ENCODE measurements at places on chromosomes 12 and 14.

- DNase-seq = no peak
These were observed 81.9 kb downstream of the CFAP54 start for GRCh38 chr12:96571101-96571862.

DNA sequence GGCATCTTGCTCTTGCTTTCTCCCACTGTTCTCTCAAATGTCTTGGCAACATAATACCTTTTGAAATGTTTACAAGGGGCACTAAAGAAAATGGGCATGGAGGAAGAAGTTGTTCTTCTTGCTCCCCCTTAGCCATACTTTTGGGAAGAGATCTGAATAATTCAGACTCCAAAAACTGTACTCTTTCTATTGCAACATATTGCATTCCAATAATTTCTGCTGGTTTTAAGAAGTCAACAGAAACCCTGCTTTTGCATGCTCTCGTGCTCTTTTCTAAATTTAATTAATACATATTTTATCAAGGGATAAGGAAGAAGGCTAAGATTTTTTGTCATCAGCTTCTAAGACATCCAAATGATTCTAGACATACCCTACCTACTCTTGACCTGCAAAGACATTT lies 409.9 kb upstream of the SOX5 start:
- DNase-seq = no peak

GRCh38 chr12:119171291-119171690 lies 7.4 kb upstream of the HSPB8 start:
- no peak for DNase-seq

DNA sequence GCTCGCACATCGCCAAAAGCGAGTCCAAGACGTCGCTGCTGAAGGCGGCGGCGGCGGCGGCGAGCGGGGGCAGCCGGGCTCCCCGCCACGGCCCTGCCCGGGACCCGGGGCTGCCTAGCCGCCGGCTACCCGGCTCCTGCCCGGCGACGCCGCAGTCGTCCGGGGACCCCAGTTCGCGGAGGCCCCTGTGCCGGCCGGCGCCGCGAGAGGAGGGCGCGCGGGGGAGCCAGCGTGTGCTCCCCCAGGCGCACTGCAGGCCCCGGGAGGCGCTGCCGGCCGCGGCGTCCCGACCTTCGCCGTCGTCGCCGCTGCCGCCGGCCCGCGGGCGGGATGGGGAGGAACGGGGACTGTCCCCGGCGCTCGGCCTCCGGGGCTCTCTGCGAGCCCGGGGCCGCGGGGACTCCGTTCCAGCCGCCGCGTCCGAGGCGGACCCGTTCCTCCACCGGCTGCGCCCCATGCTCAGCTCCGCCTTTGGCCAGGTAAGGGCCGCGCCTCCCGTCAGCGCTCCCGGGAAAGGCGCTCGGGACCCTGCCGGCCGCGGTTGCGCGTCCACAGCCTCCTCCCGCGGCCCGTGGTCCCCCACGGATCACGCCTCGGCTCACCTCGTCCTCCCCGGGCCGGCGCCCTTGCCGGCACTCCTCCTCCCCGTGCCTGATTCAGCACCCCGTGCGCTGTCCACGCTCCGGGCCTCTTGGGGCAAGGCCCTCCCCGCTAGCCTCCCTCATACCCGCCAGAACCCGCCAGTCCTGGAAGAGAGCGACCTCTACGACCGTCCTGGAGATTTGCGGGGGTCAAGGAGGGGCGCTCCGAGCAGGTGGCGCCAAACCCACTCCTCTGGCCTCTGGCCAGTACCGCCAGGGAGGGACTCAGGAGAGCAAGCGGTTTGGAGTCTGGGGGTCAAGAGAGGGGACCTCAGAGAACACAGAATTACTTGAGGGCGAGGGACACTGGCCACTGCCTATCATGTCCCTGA lies 721 bp downstream of the CABP1 start:
- DNase-seq = no peak

DNA sequence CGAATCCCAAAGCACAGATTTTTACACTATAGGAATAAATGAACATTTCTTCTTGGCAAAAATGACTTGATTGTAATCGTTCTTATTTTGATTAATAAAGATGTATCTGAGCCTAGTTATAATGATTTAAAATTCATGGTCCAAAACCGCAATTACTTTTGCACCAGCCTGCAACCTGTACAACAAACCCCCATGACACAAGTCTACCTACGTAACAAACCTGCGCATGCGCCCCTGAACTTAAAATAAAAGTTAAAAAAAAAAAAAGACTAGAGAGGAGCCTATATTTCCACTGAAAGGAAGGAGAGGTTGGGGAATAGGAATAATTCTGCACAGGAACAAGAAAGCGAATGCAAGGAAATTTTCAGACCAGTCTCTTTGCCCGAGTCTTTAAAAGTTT lies 145.2 kb downstream of the SCARB1 start:
- no peak for DNase-seq

DNA sequence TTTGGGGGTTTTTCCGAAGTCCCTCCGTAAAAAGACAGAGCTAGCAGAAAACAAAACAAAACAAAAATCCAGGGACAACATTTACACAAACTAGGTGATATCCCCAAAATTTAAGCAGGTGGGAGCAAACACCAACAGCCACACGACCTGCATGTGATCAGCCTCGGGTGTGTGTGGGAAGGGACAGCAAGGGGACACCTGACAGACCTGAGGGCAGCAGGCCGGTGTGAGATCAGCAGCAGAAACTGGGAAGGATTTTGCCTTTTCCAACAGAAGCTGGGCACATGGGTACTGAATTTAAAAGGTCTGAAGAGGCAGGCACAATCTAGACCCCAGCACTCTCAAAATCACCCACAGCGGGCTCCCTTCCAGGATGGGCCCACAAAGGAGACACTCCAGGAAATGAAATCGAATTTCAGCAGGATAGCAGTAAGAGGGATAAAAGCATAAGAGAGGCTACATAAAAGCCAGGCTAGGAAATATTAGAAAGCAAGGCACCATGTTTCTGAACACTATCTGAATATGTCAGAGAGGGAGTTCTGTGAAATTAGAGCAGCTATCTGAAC lies 36.5 kb upstream of the SELPLG start:
- no peak for DNase-seq

DNA sequence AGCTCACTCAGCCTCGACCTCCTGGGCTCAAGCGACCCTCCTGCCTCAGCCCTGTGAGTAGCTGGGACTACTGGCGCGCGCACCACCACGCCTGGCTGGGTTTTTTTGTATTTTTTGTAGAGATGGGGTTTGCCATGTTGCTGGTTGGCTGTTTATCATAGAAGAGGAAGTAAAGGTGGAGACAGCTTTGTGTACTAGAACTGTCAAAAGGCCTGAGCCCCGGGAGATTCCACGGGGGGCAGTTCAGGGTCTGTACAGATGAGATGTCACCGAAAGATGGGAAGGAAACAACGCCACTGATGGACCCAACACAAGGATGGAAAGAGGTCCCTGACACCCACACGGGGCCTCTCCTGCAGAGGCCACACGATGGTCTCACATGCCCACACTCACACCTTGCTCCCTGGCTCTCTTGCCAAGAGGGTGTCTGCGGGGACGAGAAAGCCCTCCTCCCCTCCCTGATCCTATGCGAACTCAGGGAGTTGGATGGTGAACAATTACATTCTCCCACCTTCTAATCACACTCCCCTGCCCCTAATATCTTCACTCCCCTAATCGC lies 66.6 kb downstream of the KDM2B start:
- DNase-seq = no peak

DNA sequence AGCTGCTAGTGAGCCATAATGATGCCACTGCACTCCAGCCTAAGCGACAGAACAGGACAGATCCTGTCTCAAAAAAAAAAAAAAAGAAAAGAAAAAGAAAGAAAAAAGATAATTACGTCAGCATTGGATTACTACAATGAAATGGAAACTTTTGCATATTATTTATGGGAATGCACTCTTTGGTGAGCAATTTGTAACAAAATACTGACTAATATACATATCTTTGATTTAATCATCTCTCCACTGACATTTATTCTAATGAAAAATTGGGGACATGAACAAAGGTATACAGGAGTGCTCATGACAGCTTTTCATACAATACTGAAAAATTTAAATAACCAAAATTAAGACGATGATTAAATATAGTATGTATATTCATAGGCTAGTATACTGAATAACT lies 27.9 kb upstream of the HECTD1 start:
- no peak for DNase-seq

DNA sequence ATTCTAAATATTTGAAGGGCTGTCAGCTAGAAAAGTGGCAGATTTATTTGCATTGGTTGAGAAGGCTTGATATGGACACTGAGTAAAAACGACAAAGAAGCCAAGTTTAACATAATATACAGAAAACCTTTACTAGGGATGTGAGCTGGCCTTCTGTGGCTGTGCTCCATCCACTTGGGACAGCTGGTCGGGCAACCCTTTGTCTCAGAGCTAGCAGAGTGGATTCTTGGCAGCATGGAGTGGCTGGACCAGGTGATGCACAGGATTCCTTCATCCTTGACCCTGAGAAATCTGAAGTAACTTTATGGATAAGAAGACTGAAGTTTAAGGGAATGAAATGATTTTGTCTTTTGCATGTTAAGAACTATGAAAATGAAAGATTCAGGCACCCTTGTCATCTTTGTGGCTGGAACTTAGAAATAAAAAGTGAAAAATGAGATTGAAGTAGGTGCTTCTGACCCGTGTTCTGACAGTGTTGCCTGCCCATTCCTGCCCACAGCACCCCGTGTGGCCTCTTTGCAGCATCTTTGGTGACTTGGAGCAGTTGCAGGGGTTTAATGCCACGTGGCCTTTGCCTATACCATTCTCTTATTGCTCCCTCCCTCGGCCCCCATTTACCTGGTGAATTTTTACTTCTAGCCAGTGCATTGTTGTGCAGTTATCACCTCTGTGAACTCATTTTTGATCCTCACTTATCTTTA lies 32.6 kb downstream of the PELI2 start:
- no peak for DNase-seq

DNA sequence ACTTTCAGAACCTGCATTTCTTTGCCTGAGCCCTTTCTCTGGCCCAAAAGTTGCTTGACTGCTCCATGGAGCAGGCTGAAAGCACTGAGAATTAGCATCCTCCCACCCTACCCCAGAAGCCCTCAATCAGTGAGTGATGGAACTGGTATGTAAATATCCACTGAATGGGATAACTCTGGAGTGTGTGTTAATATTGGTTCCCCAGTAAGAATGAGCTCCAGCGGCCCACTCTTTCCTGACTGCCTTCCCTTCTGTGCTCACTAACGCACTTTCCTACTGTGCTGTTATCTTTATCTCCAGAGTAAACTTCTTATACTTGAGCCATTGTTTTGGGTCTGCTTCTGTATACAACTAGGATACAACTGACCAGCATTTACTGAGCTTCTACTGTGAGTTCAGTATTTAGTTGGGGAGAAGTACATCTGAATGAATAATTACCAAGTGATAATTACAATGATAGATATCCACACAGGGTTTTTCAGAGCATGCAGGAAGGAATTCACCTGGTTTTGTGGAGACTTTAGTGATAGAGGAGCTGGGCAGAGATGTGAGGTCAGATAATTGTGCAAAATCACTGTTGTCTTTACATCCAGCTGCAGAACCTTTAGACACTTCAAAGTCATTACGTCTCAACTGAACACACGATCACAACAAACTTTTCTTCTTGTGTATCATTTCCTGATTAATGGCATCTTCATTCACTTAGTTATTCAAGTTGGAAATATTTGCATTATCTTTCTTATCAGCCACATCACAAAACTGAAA lies 149.2 kb upstream of the BTG1 start:
- no peak for DNase-seq

- DNase-seq = no peak
These were observed 144.6 kb downstream of the TTLL5 start for GRCh38 chr14:75805646-75806045.

GRCh38 chr12:112946236-112947000 lies 8.1 kb downstream of the OAS3 start:
- no peak for DNase-seq

DNA sequence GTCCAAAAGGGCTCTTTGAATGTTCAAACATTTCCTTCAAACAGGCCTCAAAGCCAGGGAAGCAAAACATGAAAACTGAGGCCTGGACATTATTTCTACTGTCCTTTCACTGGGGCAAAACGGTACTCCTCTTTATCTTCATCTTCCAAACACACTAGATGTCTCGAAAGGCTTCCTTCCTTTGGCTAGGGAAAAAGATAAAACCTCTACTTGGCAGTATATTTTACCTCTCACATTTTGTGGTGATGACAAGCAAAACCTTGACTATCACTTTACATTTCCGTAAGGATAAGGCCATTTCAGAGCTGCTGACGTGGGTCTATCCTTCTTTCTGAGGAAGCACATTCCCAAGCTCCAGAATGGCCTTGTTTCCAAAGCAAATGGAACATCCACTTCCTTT lies 9.9 kb downstream of the STAB2 start:
- DNase-seq = no peak

- no peak for DNase-seq
These were observed 17.9 kb downstream of the PACS2 start for GRCh38 chr14:105332350-105332874.

DNA sequence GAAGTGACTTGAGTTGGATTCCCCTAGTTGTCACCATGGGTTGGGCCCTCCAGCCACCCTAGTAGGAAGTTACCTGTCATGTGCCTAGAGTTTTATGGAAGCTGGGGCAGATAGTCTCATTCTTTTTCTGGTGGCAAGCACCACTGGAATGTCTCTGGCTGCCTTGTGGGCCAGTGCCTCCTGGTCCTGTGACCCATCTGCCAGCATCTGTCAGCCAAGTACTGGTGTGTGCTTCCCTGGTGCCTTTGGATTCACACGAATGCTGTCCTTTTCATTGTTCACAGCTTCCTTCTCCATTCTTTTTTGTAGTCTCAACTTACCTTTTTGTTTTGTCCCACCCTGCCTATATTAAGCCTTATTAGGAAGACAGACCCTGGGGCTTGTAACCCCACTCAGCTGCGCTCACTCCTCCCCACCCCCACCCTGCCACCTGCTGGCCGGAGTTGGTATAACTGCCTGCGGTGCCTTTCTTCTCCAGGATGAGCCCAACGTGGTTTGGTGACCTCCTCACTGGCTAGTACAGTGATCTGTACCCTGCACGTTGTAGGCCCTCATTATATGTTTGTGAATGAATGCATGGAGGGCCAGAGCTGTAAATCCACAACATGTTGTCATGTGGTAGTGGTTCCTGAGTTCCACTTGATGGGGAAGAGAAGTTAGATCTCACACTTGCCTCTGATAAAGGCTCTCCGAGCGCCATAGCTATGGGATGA lies 125.7 kb downstream of the TSPAN9 start:
- DNase-seq = peak; percentile 64

DNA sequence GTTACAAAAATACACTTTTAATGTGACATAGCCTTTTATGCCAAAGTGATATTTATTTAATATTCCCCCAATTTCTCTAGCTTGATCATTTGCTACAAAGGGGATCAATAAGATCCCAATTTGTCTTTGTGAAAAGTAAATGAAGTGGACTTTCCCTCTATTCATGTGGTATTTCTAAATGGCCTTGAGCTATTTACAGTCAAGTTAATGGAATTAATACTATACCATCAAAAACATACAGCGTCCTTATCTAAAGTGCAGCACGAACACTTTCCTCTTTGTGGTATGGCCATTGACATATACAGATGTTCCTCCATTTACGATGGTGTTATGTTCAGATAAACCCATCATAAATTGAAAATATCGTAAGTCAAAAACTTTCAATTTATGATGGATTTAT lies 23.2 kb downstream of the CFL2 start:
- DNase-seq = no peak

Measured in stimulated activated CD8-positive, alpha-beta memory T cell treated with anti-CD3 and anti-CD28 coated beads, Interleukin-15, amount 100 ng/mL, for 24 hours (primary cell).